ENCODE measurements at places on chromosomes 12 and 14.
A peak's percentile ranks its signal among the peaks of the same experiment; 100 is the strongest.

DNA sequence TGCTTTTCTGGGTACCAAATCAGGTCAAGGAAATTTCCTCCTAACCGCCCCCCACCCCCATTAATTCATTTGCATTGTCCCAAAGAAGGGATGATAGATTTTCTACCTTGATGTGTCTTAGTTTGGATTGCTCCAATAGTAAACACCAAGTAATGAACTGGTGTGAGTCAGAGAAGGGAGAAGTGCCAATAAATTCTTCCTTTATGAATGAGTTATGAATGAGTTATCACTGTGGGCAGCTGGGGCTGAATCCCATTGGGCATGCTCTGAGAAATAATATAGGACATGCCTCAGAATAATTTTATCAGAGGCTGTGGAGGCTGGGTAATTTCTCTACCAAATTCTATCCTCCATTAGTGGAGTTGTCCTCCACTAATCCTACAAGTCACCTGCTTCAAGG is 277.9 kb upstream of the FLRT2 start:
- no peak for DNase-seq

GRCh38 chr12:101490286-101490920 is 15.3 kb downstream of the SPIC start:
- no peak for DNase-seq

DNA sequence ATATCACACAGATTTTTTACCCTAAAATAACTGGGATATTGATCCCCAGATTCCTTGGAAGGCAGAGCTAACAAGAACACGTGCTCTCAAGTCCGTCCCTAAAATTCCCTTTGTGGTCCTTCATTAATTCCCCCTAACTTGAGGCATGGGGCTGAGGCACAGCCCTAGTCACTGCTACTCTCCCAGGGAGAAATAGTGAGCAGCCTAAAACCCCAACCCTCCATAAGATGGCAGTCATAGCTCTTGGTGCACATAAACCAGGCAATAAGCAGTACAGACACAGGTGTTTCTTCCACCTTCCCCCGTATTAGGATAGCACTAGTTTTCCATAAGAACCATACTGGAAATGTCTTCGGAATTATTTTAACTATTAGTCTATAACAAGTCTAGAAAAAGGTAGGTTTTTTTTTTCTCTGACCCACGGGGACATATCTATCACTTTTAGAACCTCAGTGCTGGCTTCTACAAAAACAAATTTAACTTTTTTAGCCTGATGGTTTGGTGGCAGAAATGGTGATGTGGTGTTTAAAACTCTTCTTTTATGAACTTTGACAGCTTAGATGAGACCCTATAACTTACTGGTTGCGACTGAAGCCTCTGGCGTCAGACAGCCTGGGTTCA is 3.1 kb upstream of the ARHGEF40 start:
- peak; percentile 19 for DNase-seq

DNA sequence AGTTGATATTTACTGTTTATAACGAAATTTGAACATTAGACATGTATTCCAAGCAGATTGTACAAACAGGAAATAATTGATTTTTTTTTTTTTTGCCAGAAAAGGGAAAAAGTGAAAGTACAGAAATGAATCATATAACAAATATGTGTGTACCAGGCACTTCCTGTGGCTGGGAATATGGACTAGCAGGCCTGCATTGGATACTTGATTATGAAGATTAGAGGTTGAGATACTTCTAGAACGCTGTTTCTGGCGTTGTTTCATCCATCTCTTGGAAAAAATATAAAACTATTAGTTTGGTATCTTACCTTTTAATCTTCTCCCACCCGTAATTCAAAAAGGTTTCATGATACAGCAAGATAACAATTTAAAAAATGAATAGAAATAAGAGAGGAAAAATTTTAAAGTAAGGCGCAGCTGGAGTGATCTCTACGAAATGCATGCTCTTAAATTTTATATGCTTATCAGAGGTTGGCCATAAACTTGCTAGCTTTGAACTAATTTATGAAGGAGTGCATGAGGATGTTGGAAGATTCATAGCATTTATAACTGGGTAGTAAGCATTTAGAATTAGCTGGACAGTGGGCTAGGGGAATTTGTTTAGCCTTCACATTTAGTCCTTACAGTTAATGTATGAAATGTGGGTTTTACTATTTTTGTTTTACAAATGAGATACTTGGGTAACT is 90.8 kb downstream of the AEBP2 start:
- no peak for DNase-seq

GRCh38 chr14:46063872-46064271 is 587.7 kb downstream of the RPL10L start:
- no peak for DNase-seq
